ENCODE measurements at places on chromosomes 2 and 18.

GRCh38 chr2:28094739-28095138 is 204.2 kb downstream of the BABAM2 start:
- DNase-seq, result no peak

DNA sequence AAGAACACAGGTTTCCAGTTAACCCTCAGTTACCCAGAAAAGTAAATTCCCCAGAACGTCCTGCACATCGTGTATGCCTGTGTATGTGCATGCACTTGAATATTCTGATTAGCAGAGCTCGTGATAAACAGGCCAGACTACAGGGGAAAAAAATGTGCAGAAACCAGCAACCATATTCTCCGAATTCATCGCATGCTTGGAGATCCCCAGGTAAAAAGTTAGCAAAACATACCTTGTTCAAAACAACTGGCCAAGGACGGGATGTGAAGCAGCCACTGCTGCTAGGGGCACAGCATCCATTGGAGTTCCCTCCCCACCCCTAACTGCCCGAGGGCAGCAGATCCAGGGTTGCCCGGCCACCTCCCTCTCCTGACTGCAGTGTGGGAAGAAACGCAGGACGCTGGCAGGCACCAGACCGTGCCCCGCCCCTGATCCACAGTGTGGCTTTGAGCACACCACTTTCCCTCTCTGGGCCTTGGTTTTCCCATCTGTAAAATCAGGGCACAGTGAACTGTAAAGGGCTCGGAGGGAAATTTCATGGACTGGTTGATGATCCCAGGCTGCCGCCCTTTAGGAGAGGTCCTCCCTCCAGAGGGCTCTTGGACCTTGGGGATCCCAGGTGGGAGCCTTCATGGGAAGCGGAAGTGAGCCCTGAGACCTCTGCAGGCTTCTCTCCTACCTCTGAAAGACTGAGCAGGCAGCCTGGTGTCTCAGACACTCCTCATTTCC is 11.9 kb upstream of the ARID5A start:
- no peak for DNase-seq

DNA sequence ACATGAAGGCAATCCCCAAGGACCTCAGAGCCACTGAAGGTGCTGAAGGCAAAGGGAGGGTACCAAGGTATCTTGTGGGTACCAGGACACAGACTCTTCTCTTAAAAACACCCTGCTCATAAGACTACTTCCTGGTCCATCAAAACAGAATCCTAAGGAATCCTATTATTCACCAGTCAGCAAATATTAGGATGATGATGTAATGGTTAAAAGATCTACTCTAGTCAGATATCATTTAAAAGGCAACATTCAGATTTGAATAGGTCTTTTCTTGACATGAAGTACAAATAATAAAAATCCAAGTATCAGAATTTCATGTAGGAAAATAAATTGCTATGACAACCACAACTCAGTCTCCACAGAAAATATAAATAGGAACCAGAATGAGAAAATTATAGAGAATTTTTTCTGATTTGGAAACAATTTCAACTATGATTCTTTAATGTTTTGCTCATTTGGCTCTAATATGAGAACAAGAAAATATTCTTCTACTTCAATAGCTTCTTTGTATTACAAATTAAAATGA is 77.8 kb upstream of the ZNF397 start:
- DNase-seq, result no peak

DNA sequence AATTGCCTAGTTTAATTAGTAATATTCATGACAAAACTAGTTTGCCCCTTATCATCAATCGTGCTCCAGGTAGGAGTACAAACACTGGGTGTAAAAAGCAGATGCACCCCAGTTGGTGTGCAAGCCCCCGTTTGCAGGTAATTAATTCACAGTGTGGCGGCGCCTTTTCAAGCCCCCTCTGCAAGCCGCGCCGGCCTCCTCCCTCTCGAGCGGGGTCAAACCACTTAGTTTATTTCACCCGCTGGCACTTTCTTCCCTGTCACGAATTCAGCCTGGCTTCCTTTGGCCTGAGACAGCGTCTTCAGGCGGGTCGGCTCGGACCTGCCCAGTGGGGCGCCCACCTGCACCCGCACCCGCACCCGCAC is 64.7 kb upstream of the MAPRE2 start:
- no peak for DNase-seq

GRCh38 chr18:44958455-44958854 is 277.8 kb downstream of the SETBP1 start:
- DNase-seq, result no peak

DNA sequence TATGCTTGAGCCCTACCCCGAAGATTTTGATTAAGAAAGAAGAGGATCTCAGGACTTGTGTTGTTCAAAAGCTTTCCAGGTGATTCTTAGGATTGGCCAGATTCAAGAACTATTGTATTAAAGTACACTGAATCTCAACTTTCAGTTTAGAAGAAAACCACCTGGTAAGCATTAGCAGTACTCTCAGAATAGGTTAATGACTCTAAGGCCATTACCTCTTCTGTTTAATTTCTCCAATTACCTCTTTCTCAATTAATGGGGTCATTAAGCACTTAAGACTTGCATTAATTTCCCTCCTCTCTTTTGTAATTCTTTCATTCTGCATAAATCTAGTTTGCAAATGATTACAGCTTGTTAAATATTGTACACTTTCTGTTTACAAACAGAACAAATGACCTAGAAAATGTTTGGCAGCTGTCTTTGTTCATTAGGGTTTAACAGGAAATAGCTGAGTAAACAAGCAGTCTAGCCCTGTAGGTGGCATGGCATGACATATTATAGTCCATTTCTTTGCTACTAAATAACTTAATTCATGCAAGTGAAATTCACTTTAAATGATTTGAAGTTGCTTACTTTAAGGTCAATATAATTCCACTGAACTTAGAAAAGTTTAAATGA is 20.4 kb upstream of the TDRD15 start:
- no peak for DNase-seq

GRCh38 chr2:128472789-128473174 is 154.1 kb upstream of the HS6ST1 start:
- no peak for DNase-seq

- no peak for DNase-seq
Observed at GRCh38 chr2:218954541-218955300, 4.7 kb upstream of the CDK5R2 start.

- no peak for DNase-seq
Observed at GRCh38 chr2:107402330-107402729, 424.4 kb upstream of the RGPD4 start.

- no peak for DNase-seq
Observed at GRCh38 chr2:23589220-23589647, 204.3 kb downstream of the KLHL29 start.

DNA sequence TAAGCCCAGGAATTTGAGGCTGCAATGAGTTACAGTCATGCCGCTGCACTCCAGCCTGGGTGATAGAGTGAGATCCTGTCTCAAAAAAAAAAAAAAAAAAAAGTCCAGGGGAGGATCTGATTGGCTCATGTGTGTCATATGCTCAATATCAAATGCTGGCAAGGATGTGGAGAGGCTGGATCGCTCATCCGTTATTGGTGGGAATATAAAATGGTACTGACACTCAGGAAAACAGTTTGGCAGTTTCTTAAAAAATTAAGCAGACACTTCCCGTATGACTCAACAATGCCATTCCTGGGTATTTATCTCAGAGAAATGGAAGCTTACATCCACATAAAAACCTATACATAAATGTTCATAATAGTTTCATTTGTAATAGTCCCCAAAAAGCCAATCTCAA is 68.9 kb downstream of the MEX3C start:
- no peak for DNase-seq

GRCh38 chr18:55093295-55093694 is 134.0 kb upstream of the CCDC68 start:
- DNase-seq, result no peak

GRCh38 chr18:36381075-36381474 is 83.6 kb downstream of the FHOD3 start:
- no peak for DNase-seq

DNA sequence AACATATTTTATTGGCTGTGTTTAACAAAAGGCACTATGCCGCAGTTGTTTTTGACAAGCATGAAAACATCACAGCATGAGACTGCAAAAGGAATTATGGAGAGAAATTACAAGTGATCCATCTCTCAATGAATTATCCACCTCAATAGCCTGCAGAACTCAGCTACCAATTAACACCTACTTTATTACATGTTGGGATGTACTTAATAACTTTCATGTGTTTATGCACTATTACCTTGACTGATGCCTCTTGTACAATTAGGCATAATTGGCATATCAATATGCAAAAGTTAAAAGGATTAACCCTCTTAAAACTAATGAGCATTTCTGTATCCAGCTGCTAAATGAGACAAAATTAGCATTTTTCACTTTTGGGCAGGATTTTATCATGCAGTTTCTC is 27.8 kb downstream of the ARHGAP15 start:
- no peak for DNase-seq

- no peak for DNase-seq
Observed at GRCh38 chr2:58019229-58019628, 27.4 kb upstream of the VRK2 start.

GRCh38 chr18:60235164-60235563 is 137.4 kb downstream of the MC4R start:
- no peak for DNase-seq

GRCh38 chr2:24577481-24577880 is 86.4 kb downstream of the NCOA1 start:
- DNase-seq, result no peak

DNA sequence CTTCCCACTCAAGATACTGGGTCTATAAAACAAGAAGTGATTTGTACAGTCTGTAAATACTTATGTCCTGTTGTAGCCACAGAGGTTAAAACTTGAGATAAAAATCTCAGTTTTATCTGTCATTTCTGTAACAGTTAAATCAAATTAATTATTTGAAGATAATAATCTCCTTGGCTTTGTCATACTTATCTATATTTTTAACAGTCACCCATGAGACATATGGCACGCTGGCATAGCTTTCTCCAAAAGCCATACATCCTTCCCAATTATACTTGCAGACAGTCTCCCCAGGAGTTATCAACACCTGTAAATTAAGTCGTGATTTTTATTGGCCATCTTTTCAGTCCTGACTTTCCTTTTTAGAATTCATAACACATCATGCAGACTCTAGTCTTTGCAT is 68.9 kb upstream of the UNC80 start:
- no peak for DNase-seq

DNA sequence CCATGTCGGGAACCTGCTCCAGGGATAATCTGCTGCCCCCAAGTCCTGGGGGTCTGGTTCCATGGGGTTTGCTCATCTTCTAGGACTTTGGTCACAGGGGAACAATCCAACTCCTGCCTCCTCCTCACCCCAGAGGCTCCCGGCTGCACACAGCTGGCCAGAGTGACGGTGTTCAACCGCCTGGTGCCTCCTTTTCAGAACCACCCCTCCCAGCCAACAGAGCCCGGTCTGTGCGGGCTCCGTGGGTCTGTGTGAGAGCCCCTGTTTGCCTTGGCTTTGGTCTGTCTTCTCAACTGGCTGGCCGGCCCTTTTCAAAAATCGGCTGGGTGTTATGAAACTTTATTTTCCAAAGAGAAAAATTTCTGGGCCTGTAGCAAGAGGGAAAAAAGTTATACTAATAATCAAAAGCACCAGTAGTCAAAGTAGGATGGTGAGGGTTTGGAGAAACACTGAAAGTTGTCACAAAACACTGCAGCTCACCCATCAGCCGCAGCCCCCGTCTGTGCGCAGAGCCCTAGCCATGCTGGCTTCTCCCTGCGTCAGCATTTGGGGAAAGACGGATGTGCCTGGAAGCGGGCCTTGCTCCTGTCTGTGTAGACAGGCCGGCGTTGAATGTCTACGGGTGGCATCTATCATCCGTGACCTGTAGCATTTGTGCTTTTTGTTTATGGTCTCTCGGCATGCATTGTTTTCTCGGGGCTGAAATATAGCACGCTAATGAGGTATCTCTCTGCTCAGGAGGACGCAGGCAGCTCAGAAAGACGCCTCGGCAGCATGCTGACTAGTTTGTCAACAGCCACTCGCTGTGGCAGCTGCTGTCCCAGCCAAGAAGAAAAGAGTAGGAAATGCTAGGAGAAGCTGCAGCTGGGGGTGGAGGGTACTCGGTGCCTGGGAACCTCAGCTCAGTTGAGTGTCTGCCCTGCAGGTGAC is 138.6 kb downstream of the GLI2 start:
- no peak for DNase-seq

DNA sequence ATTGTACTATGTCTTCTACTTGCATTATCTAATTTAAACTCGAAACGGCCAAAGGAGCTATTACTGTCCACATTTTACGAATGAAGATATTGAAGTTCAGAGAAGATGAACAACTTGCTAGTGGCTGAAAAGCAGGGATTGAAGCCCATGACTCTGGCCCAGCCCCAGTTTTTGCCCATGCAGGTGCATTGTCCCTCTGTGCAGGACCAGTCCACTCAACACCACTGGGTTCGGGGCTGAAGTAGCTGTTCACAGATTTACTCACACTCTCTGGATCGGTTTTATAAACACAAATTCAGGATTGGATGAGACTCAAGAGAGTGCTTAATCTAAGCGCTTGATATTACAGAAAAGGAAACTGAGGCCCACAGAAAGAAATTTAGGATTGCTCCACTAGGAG is 1.4 kb upstream of the IHH start:
- DNase-seq, result no peak

GRCh38 chr2:207048416-207048815 is 109.1 kb downstream of the CPO start:
- DNase-seq, result no peak

DNA sequence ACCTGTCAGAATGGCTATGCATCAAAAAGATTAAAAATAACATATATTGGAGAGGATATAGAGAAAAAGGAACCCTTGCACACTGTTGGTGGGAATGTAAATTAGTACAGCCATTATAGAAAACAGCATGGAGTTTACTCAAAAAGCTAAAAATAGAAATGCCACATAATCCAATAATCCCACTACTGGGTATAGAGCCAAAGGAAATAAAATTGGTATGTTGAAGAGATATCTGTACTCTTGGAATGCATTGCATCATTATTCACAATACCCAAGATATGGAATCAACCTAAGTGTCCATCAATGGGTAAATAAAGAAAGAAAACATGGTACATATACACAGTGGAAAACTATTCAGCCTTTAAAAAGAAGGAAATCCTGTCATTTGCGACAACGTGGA is 77.2 kb downstream of the C1D start:
- no peak for DNase-seq

GRCh38 chr2:25062511-25062917 is 20.6 kb downstream of the EFR3B start:
- DNase-seq, result no peak

DNA sequence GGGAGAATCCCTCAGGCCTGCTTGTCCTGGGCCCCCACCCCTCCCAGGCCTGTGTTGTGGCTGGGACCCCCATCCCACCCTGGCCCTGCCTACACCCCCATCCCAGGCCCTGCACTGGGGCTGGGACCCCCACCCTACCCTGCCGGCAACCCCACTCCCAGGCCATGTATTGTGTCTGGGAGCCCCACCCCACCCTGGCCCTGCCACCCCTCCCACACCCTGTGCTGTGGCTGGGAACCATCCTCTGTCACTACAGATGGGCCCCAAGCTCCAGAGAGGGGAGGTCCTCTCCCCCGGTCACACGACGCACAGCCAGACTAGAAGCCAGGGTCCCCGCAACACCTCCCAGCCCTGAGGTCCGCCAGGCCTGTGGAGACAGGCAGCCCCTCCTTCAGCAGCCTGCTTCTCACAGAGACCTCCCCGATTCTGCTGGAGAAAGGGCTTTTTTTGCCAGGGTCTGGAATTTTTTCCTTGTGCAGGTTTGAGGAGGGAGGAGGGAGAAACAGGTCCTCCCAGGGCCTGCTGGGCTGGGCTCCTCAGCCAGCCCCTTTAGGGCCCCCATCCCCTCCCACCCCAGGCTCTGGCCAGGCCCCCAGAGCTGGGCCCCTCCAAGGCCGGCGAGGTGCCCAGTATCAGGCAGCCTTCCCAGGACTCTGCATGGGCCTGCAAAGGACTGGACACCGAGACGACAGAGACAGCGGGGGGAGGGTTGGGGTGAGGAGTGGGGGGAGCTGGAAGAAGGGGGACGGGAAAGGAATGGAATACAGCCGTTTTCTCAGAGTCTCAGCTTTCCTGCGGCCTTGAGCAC is 28.0 kb downstream of the KIF1A start:
- no peak for DNase-seq

Data from CD4-positive, alpha-beta T cell treated with Interferon gamma for 1 hour (primary cell).